ENCODE measurements at places on chromosomes 1 and 21.

- no peak for DNase-seq
Observed at GRCh38 chr1:114564141-114564540, 17.3 kb downstream of the BCAS2 start.

- DNase-seq: no peak
Observed at GRCh38 chr21:30146558-30147282, 19.9 kb downstream of the CLDN17 start.

GRCh38 chr1:34057347-34058130, 107.5 kb downstream of the CSMD2 start:
- DNase-seq: no peak

DNA sequence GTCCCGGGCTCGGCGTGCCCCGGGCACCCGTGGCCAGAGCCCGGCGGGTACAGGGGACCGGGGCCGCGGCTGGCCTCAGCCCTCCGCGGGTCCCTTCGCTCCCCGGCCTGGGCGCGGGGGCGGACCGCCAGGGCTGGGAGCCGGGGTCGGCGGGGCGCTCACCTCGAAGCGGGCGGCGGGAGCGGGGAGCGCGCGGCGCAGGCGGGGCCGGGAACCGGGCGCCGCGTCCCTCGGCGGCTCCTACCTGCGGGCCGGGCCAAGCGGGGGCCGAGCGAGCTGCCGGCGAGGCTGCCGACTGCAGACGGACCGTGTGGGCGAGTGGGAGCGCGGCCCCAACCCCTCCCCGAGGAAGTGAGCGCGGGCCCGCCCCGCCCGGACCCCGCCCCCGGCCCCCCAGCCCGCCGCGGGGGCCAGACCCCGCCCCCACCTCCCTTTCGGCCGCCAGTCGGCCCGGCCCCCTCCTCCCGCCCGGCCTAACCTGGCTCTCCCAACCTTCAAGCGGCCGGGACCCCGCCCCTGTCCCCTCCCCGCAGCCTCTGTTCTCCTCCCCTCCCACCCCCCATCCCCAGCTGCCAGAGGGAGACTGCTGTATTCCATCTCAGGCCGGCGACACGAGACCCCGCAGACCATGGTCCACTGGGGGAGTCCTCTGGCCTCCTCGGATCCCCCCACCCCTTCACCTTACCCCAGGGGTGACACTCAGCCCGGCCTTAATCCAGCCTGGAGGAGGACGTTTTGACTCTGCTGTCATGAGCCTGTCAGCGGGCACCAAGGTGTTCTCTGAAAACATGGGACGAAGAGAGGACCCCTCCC, at the start of gene FHL3:
Gene FHL3 (minus strand): TSS at position 320 of the 813 bp plus-strand sequence. CDS start 6,102 bp downstream, outside the sequence.
- DNase-seq: peak; percentile 52

GRCh38 chr1:173297798-173298391, 90.8 kb upstream of the TNFSF4 start:
- no peak for DNase-seq

DNA sequence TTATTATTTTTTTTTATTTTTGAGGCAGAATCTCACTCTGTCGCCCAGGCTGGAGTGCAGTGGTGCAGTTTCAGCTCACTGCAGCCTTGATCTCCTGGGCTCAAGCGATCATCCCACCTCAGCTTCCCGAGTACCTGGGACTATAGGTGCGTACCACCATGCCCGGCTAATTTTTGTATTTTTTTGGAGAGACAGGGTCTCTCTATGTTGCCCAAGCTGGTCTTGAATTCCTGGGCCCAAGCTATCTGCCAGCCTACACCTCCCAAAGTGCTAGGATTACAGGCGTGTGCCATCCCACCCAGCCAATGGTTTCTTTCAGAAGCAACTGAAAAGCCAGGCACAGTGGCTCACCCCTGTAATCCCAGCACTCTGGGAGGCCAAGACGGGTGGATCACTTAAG, 2.3 kb downstream of the KRTCAP2 start:
- no peak for DNase-seq

DNA sequence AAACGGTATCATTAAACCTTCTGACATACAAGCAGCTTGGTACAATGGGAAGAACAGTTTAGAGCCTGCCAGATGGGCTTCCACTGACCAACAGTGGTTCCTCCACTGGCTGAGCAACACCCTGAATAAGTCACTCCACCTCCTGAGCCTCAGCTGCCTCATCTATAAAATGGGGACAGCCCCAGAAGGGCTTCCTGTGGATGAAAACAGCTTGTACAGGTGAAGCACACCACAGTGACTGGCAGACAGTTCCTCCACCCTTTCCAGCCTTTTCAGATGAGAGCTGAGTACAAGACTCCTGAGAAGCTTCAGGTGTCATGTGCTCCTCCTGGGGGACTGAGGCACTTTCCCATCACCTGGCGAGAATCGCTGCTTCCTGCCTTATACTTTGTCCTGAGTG, 2.1 kb downstream of the CAPZB start:
- DNase-seq: no peak

- DNase-seq: no peak
Observed at GRCh38 chr21:38797470-38797869, 8.3 kb upstream of the ETS2 start.

GRCh38 chr21:43639470-43640353, 19.6 kb downstream of the HSF2BP start:
- no peak for DNase-seq

GRCh38 chr1:61170328-61171238, 88.2 kb downstream of the NFIA start:
- no peak for DNase-seq
